ENCODE measurements at places on chromosomes 12 and 14.

DNA sequence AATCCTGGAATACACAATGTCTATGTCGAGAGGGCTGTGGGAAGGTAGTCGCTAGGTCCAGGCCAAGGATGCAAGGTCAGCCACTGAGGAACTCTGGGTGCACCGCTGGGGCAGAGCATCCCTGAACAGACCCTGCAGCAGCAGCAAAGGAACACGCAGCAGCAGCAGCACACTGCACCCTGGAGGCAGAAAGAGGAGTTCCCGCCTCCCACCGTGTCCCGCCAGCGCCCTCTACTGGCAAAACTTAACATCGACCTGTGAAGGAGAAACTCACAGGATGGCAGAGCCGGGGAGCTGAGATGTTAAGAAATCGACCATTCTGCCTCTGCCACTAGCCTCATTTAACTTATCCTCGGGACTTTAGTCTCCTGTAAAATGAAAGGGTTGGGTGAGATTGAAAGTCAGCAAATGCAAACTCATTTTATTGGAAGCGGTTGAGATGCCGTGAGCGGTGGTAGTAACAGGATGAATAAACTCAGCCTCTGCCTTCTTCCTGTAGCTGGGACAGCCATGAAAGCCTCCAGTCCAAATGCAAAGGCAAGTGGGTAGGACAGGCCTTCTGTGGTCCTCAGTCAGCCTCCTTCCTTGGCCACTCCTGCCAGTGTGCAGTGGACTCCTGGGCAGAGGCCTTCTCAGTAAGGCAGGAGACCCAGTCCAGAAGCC, 45.6 kb downstream of the STAB2 start:
- no peak for DNase-seq

DNA sequence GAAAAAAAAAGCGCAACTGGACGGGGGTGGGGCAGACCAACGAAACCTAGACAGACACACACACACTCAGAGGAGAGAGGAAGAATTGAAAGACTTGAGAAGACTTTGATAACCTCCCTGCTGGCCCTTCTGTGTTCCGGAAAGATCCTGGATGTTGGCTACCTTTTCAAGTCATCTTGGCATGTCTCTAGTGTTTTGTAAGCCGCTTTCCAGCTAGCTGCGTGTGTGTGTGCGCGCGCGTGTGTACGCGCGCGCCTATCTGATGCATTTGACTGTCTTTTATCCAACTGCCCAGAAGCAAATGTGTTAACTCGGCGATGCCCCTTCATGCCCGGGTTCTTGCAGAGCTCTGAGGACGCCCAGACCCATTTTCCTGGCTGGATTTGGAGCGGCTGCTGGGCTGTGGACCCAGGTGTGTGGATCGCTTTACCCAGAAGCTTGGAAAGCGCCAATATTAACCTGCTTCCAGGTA, 664 bp downstream of the LRFN5 start:
- no peak for DNase-seq

GRCh38 chr14:86086962-86087361, 557.0 kb downstream of the FLRT2 start:
- no peak for DNase-seq

DNA sequence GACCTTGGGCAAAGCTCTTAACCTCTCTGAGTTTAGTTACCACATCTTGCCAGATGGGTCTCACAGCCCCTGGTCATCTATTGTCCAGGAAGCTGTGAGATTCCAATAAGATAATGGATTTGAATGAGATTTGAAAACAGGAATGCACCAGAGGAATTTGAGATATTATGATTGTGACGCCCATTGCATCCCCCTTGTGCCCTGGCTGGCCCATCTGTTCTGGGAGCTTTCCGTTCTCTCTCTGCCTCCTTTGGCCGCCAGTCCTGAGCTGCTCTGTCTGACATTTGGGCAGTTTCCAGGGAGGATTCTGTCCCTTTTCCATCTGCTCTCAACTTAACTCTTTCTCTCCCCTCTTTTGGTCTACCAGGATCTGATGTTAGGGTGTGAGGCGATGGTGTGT, 24.6 kb downstream of the SRRM4 start:
- no peak for DNase-seq

DNA sequence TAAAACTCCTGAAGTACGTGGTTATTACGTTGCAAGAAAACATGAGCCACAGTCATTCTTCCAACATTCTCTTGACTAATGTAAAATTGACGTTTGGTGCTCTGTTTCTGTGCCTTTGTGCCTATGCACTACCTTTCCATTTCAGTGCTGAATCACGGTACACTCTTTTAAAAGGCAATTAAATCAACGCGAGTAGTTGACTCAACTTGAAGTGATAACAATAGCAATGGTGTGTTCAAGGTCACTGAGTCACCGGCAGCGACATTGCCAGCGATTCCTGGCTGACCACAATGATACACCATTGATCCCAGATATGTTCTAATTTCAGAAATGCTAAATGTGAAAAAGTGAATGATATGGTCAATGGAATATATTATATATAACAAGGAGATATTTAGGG, 17.8 kb downstream of the AK7 start:
- DNase-seq = no peak

DNA sequence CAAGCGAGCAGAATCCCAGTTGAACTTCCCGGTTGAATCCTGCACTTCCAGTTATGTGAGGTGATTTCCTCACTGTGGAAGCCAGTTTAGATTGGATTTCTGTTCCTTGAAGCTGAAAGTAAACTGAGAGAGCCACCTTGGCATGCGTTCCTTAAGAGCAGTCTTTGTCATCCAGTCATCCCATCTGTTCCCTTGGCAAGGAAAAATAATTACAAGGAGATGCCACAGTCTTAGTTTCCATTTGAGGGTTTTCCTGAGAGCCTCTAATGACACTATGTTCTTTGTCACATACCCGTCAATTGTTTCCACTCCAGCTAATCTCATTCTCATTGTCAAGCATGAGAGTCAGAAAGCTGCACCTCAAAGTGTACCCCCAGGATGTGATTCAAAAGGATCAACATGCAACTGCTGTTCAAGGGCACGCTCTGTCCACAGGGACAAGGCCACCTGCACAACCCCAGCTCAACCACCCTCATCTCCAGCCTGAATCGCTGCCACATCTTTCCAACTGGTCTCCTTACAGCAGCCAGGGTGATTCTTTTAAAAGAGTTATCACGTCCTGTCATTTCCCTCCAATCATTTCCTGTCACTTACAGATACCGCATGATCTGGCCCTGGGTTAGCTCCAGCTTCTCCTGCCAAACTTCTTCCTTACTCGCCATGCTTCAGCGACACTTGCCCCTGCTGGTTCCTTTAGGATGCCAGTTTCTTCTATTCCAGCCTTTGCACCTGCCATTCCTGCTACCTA, 18.0 kb upstream of the TCP11L2 start:
- no peak for DNase-seq

- no peak for DNase-seq
Observed at GRCh38 chr12:124298685-124299410, 4.0 kb downstream of the RFLNA start.

GRCh38 chr12:66119229-66119869, 11.2 kb downstream of the LLPH start:
- peak; percentile 32 for DNase-seq

- no peak for DNase-seq
Observed at GRCh38 chr12:110582276-110583136, 612 bp downstream of the PPTC7 start.

DNA sequence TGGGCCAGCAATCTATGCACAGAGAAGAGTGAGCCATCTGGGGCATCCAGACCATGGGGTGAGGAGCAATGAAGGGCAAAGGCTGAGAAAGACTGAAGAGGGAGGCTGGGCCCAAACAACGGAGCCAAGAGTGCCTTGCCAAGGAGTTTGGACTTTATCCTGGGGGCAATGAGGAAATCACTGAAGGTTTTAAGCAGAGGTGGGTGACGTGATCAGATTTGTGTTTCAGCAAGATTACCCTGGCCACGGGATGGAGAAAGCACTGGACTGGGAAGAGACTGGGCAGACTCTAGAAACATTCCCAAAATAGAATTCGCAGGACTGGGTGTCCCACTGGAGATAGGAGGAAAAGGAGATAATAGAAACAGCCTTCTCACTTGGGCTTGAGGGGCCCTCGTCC, 65.3 kb downstream of the DPF3 start:
- DNase-seq = no peak

DNA sequence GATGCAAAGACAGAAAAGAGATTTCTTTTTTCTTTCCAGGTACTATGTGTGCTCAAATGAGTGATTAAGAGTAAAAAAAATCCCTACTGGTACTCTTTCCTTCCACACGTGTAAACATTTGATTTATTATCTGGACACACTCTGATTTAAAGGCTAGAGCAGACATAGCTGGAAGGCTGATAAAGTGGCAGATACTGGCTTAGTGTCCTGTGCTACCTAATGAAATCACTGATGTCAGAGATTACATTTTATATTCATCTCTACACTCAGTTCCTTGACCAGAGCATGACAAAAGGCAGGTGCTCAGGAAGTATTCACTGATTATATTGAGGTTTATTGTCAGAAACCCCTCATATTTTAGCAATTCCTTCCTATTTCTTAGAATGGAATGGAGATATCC, 136.6 kb upstream of the SLC38A2 start:
- DNase-seq = no peak

DNA sequence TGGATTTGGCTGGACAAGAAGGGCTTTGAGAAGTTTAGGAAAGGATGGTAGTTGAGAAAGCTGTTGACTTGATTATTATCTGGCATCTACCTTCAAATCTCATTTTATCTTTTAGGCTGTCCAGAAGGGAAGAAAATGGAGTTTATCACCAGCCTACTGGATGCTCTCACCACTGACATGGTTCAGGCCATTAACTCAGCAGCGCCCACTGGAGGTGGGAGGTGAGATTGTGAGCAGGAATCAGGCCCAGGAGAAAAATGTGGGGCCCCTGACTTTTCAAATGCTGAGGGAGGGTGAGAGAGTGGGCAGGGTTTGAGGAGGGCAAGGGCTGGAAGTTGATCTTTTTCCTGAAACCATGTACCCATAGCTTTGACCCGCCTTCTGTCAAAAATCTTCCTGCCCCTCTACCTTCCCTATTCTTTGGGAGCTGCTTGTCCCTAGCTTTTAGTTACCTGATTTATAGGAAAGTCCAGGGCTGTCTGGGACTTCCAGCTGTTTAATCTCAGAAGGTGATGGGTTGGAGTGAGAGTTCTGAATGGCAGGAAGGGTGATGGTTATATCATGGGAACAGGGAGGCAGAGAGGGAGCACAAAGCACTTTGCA, 134.2 kb downstream of the SMOC1 start:
- no peak for DNase-seq

GRCh38 chr14:91337699-91338335, 79.8 kb downstream of the CCDC88C start:
- DNase-seq = no peak

- DNase-seq = no peak
Observed at GRCh38 chr12:92218394-92219077, 72.9 kb upstream of the BTG1 start.

DNA sequence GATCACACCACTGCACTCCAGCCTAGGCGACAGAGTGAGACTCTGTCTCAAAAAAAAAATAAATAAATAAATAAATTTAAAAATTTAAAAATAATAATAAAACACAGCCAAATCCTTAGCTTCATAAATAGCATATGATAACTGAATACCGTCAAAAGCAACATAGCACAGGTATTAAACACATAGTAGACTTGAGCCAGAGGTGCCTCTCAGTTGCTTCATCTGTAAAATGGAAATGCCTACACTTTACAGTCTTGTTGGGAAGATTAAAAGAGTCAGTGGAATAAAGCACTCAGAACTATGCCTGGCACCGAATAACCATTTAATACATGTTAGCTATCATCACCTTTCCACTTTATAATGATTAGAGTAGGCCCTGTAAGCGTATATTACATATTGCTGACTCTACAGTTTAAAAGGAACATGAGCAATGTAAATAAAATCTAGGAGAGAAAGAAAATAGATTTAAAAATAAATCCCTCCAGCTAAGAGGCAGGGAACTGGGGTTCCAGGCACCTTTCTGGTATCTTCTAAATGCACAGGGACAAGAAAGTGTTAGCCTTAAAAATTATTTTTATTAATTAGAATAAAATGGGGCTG, 7.8 kb upstream of the DCAF11 start:
- no peak for DNase-seq

GRCh38 chr12:105204916-105205315, 31.1 kb downstream of the APPL2 start:
- no peak for DNase-seq

- DNase-seq = no peak
Observed at GRCh38 chr12:62793256-62794217, 141.4 kb downstream of the PPM1H start.

- DNase-seq = no peak
Observed at GRCh38 chr12:114403690-114404066, 2.3 kb downstream of the TBX5 start.

DNA sequence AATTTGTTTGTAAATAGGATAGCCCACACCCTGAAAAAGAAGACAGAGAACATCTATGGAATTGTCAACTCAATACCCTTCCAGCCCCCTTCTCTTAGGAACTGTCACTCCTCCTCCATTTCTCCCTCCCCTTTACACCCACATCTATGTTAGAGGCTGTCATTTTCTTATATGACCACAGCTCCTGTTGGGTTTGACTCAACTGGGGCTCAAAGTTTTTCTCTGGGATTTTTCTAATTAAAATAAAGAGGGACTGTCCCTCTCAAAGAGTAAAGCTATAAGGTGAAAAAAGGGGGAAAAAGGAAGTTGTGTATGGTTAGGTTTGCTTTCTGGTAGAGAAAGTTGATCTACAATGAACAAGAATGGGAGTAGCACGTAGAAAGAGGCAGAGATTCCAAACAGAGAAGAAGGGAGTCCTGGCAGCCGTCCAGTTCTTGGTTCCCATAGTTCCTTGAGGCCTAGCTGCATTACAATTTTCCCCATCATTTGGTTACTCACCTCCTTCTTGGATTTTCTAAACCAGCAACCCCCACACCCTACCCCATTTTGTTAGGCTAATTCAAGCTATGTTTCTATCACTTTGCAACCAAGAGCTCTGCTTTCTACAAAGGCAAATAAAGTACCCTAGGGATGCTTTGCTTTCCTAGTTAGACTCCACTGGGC, 44.3 kb upstream of the STK38L start:
- DNase-seq = no peak

GRCh38 chr14:95561001-95561412, 26.2 kb downstream of the GLRX5 start:
- DNase-seq = peak; percentile 12

- DNase-seq = no peak
Observed at GRCh38 chr12:5267603-5268423, 164.1 kb upstream of the NTF3 start.

- no peak for DNase-seq
Observed at GRCh38 chr12:32369202-32369601, 30.2 kb upstream of the FGD4 start.

GRCh38 chr14:77094672-77095284, 3.3 kb upstream of the CIPC start:
- no peak for DNase-seq

- no peak for DNase-seq
Observed at GRCh38 chr12:105206686-105207374, 29.1 kb downstream of the APPL2 start.

GRCh38 chr12:124391340-124392261, 96.7 kb downstream of the RFLNA start:
- peak; percentile 34 for DNase-seq

All from SIG-M5 (cell line).